Naive thymus-derived CD8-positive, alpha-beta T cell (primary cell): ENCODE measurements at places on chromosomes 3 and 15. TPM values are rescaled to one million over a fixed set of nuclear protein-coding genes. Genes with fewer than 3 reads are reported as not detected.

The TIGIT gene
- 1.7 TPM for polyA plus RNA-seq

The SQOR gene
- polyA plus RNA-seq = 68.3 TPM

The MUC13 gene
- not detected for polyA plus RNA-seq

The WDR93 gene
- not detected for polyA plus RNA-seq

The CMTM7 gene
- 98.5 TPM for polyA plus RNA-seq

The SYNM gene
- polyA plus RNA-seq = 0.08 TPM
